ENCODE measurements at places on chromosomes 2 and 18.

DNA sequence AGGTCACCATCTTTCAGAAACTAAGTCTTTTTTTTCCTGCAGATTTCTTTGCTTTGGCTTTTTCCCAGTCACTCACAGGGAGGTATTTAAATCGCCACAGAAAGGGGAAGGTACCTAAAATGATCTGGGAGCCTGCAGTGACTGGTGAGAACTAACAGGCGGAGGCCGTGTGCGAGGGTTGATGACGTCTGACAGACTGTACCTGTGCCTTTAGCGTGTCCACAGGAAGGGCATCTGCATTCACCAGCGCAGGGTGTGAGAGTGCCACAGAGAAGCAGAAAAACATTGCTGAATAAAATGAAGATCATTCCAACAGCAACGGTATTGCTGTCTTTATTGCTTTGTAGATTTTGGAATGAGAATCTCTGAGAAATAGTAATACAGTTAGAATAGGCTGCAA is 5.7 kb downstream of the CTDP1 start:
- no peak for DNase-seq

- DNase-seq, result no peak
These were observed 56.7 kb downstream of the NEMP2 start for GRCh38 chr2:190477661-190478454.

DNA sequence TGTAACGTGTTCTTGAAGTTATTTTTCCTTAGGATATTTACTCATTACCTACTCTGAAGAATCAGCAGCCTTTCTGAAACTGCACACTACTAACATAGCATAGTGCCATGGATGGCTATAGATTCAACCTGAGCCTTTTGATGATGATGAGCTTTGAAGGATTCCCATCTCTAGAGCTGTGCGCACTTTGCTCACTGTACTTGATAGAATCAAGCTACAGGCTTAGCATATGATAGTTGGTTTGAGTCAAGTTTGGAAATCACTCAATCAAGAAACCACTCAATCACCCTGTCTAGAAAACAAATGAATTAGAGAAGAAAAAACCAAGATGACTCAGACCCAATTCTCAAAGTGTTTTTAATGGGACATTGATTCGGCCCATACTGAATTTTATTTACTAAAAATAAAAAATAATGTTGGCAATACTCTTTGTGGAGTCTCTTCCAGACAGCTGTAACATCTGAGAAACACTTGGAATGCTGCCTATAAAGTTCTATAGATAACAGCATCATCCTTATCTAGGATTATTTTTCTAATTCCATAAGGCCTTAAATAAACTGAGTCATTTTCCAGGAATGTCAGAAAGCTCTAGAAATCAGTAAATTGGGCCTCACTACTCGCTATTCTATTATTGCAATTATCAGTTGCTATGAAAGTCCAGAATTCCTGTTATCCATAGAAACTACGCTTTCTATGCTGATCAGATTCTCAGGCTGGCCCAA is 259.0 kb upstream of the ERBB4 start:
- DNase-seq, result no peak

DNA sequence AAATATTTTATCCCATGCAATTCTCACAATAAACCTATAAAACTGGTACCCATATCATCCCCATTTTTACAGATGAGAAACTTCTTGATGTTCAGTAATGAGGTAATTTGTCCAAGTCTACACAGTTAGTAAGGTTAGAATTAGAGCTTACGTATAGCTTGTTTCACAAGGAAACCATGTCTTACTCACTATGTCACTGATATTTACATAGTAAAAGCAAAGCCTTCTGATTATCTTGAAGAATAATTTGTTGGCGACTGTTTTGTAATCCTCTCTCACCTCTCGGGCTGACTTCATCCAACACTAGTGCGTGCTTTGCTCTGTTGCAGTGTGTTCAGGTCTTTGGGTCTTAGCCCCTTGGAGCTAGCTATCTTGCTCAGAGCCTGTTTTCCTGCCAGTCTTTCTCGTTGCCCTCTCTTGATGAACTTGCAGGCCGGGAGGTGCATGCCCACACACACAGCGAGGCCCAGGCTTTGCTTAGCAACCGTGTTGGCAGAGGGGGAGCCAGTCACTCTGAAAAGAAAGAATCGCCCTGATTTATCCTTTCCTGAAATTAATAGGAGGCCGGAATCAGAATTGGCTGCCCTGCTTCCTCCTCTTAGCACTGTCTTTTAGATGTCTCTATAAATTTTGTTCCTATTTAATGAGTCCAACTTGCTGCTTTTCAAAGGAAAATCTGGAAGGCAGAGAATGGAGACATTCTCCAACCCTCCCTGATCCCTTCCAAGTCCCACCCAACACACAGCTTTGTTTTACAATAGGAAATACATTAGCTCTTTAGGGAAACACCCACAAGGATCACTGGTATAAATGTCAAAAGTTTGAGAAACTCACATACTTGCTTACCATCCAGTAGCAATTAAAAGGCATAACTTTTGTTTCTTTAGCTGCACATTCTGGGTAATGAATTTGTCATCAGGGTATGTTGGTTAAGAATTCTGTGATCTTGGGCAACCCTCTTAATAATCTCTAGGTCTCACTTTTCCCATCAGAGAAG is 97.6 kb upstream of the SEC11C start:
- no peak for DNase-seq

- DNase-seq, result no peak
These were observed 672.5 kb downstream of the MBD2 start for GRCh38 chr18:53551868-53552426.

DNA sequence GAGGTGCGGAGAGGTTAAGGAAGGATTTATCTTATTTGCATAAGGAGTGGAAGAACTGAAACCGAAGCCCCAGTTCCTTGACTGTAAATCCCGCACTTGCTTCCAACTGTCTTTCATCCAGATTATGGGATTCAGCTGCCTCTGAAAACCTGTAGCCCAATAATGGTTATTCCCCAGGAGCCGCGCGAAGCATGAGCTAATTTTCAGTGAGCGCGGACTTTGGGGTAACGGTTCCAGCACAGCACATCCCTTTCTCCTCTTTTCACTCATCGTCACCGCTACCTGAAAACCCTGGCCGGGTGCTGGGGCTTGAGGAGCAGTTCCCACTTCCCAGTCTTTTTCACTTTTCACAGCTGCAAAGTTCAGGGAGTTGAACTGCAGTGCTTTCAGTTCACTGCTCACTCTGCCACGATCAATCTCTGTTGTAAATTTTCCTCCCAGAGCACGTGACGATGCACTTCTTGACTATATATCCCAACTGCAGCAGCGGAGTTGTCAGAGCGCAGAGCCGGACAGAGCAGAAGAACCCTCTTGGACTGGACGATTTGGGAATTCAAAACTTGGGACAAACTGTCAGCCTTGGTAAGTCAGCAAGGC is at the start of gene KCNE4:
KCNE4 (plus strand) TSS at position 498 of the 597 bp plus-strand sequence. CDS start 641 bp downstream, outside the sequence.
- no peak for DNase-seq
